CD4-positive, alpha-beta T cell treated with Interleukin-4 for 4 hours (primary cell): ENCODE measurements at places on chromosomes 3 and 15.
A peak's percentile ranks its signal among the peaks of the same experiment; 100 is the strongest.

DNA sequence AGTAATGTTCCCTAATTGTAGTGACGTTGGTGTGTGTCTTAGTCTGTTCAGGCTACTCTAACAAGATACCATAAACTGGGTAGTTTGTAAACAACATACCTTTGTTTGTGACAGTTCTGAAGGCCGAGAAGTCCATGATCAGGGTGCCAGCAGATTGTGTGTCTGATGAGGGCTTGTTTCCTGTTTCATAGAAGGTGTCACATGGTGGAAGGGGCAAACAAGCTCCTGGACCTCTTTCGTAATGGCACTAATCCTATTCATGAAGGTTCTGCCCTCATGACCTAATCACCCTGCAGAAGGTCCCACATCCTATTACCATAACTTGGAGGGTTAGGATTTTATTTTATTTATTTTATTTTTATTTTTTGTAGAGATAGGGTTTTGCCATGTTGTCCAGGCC, 11.1 kb downstream of the ATXN7 start:
- DNase-seq = no peak

DNA sequence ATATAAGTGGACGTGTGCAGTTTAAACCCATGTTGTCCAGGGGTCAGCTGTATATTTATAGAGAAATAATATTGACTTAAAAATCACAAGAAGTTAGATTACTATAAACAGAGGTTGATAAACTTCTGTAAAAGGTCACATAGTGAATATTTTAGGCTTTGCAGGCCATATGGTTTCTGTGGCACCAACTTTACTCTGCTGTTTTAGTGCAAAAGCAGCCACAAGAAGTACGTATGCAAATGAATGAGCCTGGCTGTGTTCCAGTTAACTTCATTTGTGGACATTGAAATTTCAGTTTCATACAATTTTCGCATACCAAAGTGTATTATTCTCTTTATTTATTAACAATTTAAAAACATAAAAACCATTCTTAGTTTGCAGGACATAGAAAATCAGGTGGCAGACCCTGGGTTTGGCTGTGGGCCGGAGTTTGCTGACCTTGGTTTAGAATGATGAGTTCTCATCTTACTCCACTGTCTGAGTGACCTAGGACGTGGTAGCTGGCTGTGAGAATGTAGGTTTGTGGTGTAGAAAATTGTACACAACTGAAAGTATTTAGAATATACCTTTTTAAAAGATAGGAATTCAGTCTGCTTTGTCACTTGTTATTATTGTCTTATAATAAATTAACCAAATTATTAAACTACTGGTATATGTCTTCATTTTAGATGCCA, 16.3 kb downstream of the FAN1 start:
- DNase-seq = no peak

DNA sequence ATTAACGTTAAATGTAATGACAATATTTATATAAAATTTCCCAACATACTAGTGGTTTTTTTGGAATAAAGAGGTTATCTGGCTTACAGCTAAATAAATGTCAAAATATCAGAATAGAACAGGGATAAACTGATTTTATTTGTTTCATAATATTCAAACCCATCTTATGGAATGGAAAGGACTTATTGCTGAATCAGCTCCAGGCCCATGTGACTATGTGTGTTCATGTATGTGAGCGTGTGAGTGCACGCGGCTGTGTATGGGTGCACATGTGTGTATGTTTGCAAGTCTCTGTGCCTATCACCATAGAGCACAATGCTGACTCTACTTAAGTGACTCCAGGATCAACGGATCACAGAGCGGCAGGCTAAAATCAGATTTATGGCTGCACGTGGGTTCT, 392.3 kb upstream of the GRM7 start:
- no peak for DNase-seq

DNA sequence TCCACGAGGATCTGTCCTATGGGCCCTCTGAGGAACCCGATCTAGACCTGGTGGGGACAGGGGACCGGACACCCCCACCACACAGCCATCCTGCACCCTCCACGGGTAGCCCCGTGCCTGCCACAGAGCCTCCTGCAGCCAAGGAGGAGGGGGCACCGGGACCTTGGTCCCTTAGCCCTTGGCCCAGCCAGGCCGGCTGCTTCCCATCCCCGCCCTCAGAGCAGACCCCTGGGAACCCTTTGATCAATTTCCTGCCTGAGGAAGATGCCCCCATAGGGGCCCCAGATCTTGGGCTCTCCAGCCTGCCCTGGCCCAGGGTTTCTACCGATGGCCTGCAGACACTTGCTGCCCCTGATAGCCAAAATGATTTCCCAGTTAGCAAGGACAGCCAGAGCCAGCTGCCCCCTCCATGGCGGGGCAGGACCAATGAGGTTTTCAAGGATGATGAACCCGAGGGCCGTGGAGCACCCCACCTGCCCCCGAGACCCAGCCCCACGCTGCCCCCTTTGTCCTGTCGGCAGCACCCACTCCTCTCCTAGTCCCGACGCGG, 91.5 kb downstream of the TBC1D2B start:
- no peak for DNase-seq

GRCh38 chr3:141796889-141797781, 33.9 kb downstream of the GRK7 start:
- DNase-seq = peak; percentile 31
